Coronary artery (tissue), 2 donors: ENCODE measurements at places on chromosomes 5 and 9.

DNA sequence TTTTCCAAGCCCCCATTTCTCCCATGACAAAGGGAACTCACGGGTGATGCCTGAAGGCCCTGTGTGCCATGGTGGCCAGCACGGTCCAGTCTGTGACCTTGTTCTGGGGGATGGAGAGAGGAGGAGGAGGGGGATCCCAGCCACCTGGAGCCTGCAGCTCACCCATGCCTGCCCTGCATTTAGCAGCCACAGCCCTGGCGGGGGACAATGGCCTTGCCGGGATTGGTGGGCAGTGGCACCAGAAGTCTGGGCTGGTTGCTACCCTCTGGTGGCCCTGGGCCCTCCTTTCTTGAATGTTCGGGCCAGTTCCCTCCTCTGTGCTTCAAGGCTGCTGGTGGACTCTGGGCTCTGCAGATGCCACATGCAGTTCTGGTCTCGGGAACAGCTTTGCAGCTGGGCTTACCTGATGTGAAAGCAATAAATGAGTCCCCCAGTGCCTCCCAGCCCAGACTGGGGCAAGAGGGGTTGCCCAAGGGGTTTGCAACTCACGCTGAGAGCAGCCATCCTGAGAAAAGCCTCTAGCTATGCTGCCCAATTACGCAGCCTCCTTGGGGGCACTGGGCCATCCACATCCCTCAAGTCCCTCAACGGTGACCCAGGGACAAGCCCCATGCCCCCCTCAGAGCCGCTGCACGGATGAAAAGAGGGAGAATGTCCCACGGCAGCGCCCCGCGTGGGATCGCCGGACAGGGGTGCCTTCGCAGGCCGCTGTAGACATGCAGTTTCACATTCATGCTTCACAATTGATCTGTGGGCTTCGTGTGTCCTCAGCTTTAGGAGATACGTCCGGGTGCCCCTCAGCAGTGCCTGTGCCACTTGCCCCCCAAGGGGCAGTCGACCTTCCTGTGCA lies 49.2 kb upstream of the FCN1 start:
- no peak for DNase-seq

- no peak for DNase-seq
Measured at GRCh38 chr5:161305601-161306000, 240.9 kb downstream of the GABRB2 start.

DNA sequence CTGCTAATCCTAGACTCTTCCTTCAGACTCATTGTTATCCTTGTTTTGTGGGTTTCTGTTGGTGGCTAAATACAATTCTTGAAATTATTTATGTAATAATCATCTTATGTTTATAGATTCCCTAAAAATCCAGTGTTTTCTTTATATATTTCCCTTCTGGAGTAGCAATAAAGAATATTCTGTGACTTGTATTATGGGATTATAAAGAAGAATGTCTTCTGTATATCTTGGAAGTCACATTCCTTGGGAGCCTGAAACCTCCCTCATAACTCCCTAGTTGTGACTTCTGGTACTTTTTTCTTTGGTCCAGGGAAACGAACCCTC lies 356.1 kb downstream of the TMEM167A start:
- DNase-seq, result no peak

- DNase-seq, result no peak
Measured at GRCh38 chr5:52948418-52949076, 40.6 kb upstream of the ITGA2 start.

DNA sequence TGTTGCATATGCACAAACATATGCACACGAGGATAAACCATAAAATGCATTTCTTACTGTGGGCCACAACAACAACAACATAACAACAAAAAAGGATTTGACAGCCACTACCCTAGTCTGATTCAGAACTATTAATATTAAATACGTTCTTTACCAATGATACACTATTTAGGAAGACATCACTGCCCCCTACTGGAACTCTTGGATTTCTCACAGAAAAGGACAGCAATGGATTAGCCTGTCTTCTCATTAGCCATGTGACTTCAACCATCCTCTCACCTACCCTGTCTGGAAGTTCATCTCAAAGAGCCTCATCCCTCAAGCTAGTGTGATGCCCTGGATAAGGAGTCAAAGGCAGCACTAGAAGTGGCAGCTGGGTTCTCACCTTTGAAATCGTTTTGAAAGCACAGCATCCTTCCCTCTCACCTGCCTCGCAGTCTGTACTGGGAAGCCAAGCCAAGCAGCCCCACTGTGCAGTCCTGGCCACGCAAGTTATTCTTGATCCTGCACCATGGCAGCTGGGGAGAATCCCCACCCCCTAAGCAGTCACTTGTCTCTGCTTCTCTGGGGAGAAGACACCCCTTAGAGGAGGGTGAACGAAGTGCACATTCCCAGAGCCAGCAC lies 64.6 kb downstream of the SH3TC2 start:
- no peak for DNase-seq

DNA sequence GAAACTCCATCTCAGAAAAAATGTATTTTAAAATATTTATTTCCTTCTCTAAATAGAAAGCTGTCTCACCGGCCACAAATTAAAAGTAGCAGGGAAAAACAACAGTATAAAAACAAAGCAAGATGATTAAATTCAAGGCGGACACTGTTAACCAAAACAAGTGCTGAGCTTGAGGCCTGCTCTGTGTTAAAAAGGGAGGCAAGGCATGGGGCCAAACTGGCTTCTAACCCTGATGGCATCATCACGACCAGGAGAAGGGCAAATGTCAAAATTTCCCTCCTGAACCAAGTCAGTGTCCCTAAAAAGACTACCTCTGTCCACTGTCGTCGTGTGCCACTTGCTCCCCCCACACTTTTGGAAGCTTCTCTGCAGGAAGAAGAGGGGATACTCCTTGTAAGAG lies 116.1 kb downstream of the MSX2 start:
- no peak for DNase-seq

GRCh38 chr9:99335280-99335679 lies 113.2 kb downstream of the SEC61B start:
- no peak for DNase-seq

GRCh38 chr9:94889628-94890027 lies 163.1 kb downstream of the AOPEP start:
- no peak for DNase-seq

- no peak for DNase-seq
Measured at GRCh38 chr5:97365163-97365845, 182.3 kb upstream of the RIOK2 start.
